ENCODE measurements at places on chromosomes 12 and 14. TPM values are rescaled to one million over a fixed set of nuclear protein-coding genes. Genes with fewer than 3 reads are reported as not detected.
A peak's percentile ranks its signal among the peaks of the same experiment; 100 is the strongest.

DNA sequence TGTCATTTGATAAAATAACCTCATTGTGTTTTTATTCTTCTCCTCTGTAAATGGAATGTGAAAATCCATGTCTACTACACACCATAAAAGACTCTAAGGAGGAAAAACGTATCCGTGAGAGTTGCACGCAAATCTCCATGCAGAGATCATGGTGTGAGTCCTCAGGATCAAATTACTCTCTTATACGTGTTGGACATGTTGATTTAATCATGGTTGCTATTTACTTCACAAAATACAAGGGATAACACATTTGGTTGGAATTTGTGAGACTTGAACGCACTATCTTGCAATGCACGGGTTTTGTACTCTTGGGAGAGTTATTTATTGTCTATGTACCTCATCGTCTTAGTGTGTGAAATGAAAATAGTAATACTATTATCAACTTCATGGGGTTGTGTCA, 128.0 kb upstream of the RASSF8 start:
- no peaks in the 10 kb centered on the region for H3K4me1 ChIP-seq
- no peak overlapping the region for H3K4me3 ChIP-seq
- no peaks in the 10 kb centered on the region for H3K36me3 ChIP-seq
- DNase-seq, result no peak

GRCh38 chr12:96327346-96327745, 72.9 kb downstream of the CDK17 start:
- H3K4me1 ChIP-seq, result peaks cover 23% of the 10 kb centered on the region
- H3K36me3 ChIP-seq, result peaks cover 45% of the 10 kb centered on the region
- H3K27ac ChIP-seq, result no peak overlapping the region
- DNase-seq, result no peak

ST8SIA1 gene
- total RNA-seq, result 13.8 TPM

DNA sequence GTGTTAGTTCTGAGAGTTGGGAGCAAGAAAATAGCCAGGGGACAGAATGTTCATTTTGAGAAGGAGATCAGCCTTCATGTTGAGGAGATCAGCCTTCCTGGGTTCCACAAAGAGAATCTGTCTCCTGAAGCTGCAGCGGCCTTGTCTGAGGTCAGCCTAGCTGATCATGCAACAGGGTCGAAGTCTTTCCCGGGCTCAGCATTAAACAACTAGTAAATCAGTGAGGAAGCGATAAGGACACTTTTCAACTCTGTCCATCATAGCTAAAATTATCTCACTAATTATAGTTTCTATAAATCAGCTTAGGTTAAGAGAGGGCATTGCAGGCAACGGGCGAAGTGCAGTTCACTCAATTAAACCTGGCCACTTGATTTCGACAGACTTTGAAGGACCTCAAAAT, 7.5 kb downstream of the GSC start:
- no peaks in the 10 kb centered on the region for H3K4me1 ChIP-seq
- peaks cover 51% of the 10 kb centered on the region for H3K27me3 ChIP-seq
- DNase-seq, result no peak
- H3K4me3 ChIP-seq, result no peak overlapping the region

A2M gene
- total RNA-seq, result 3.4 TPM

ACAD10 gene
- total RNA-seq, result 40.3 TPM

- DNase-seq, result peak; percentile 80
- peak within 1 kb of the TSS; percentile 94 for H3K27ac ChIP-seq
- peak within 1 kb of the TSS; percentile 89 for H3K4me3 ChIP-seq
- no peaks in the 10 kb centered on the region for H3K27me3 ChIP-seq
These were observed at the start of gene GPR132 for GRCh38 chr14:105065280-105066228. TSS of gene GPR132 (minus strand) at chr14:105065430. CDS start at chr14:105055420, 10,010 bp downstream.
